ENCODE measurements at places on chromosomes 1 and 21.

GRCh38 chr1:105909811-105910210 lies 1146.7 kb upstream of the PRMT6 start:
- no peak for DNase-seq

- no peak for DNase-seq
These were observed 88.4 kb upstream of the PDE4B start for GRCh38 chr1:65704318-65704717.

DNA sequence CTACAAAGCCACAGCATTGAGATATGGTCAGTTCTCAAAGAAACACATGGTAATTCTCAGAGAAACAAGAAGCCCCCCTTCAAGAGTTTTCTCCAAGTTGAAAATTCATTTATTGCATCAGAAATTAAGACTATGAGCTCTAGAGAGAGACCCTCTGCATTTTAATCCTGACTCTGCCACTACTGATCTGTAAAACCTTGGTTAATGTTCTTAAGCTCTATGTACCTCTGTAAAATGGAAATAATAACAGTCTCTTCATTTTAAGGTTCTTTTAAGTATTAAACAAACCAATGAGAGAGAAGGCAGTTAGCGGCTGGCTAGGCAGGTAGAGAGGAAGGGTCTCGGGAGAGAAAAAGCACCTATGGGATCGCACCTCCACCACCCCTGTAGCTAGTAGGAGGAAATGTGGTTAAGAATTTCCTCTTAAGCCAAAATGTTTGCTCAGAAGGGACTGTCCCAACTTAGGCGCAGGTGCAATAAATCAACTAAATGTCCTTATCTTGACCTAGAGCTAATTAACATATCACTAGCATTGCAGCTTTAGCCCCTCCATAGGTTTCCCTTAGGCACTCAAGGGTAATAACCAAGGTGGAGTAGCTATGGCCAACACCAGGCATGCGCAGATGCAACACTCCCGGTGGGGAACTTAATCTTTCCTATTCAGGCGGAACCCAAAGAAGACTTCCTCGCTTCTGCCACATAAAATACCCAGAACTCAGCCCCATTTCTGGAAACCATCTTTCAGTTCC lies 1685.4 kb downstream of the MRPL39 start:
- no peak for DNase-seq

GRCh38 chr1:29960876-29961275 lies 724.6 kb downstream of the PTPRU start:
- no peak for DNase-seq

- DNase-seq: no peak
These were observed 74.7 kb downstream of the RIPK4 start for GRCh38 chr21:41692185-41692565.

GRCh38 chr1:211742889-211743529 lies 67.6 kb upstream of the NEK2 start:
- DNase-seq: no peak

DNA sequence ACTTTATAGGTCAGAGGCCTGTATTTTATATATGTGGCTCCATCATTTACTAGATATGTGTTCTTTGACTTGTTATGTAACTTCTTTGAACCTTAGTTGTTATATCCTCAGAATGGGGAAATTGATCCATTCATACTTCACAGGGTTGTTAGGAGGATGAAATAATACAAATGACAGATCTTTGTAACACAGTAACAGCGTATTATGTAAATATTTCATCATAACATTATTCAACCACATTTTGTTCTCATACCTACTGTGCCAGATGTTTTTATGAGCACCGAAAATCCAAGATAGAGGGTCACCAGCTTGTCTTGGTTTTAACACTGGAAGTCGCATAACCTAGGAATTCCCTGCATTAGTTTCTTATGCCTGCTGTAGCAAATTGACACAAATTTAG lies 3.3 kb downstream of the SUCO start:
- DNase-seq: no peak

Data from bone marrow (tissue), 2 donors.